Suprapubic skin (tissue), 4 donors: ENCODE measurements at places on chromosomes 2 and 18.

- DNase-seq: no peak
- H3K36me3 ChIP-seq: no peaks in the 10 kb centered on the region
- no peaks in the 10 kb centered on the region for H3K27me3 ChIP-seq
- no peak overlapping the region for H3K27ac ChIP-seq
- no peak overlapping the region for H3K4me3 ChIP-seq
Measured at GRCh38 chr2:102337481-102338386, 17.9 kb upstream of the IL18R1 start.

DNA sequence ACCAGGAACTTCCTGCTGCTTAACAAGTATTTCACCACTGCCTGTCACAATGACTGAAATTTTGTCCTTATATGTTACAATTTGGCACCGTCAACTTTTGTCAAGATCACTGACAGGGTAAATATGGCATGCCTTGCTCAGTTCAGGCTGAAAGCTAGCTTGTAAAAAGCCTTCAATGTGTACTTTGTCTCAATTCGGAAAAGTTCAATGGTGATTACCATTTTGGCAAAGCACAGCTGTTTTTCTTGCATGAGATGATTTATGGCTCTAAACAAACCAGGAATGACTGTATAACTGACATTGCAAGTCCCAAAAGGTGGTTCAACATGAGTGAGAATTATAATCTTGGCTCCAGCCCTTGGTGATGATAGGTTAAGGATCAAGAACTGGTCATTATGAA lies 1255.2 kb downstream of the CNTNAP5 start:
- H3K27me3 ChIP-seq: no peaks in the 10 kb centered on the region
- DNase-seq: no peak
- H3K27ac ChIP-seq: no peak overlapping the region
- H3K4me3 ChIP-seq: no peak overlapping the region

GRCh38 chr2:68196120-68196716 lies 38.5 kb downstream of the PNO1 start:
- DNase-seq: no peak
- H3K27ac ChIP-seq: no peak overlapping the region
- peaks cover 40% of the 10 kb centered on the region for H3K4me1 ChIP-seq
- H3K4me3 ChIP-seq: no peak overlapping the region
- no peaks in the 10 kb centered on the region for H3K36me3 ChIP-seq
- H3K27me3 ChIP-seq: no peaks in the 10 kb centered on the region

GRCh38 chr18:2969695-2970094 lies 43.2 kb downstream of the LPIN2 start:
- H3K27me3 ChIP-seq: no peaks in the 10 kb centered on the region
- peaks cover 24% of the 10 kb centered on the region for H3K4me1 ChIP-seq
- H3K27ac ChIP-seq: no peak overlapping the region

DNA sequence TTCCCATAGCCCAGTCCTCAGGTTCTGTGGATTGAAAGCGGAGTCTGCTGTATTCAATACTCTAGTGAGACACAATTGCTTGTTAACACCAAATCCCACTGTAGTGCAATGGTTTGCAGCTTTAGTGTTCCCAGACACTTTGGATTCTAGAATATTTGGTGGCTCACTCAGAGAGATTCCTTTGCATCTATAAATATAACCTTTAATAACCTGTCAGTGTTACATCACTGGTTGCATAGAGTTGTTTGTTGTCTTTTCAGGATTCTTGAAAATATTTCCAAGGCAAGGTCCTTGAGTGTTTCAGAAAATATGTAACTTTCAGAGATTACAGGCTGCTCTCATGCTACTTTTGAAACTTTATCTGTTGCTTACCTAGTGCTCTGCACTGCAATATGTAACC lies 157.5 kb downstream of the ZEB2 start:
- DNase-seq: no peak
- no peaks in the 10 kb centered on the region for H3K27me3 ChIP-seq
- no peak overlapping the region for H3K4me3 ChIP-seq
- no peaks in the 10 kb centered on the region for H3K36me3 ChIP-seq
- no peak overlapping the region for H3K27ac ChIP-seq
- H3K4me1 ChIP-seq: peaks cover 2% of the 10 kb centered on the region

- no peak overlapping the region for H3K4me3 ChIP-seq
- H3K4me1 ChIP-seq: peaks cover 28% of the 10 kb centered on the region
- no peak overlapping the region for H3K27ac ChIP-seq
Measured at GRCh38 chr2:222315443-222316121, 16.8 kb upstream of the PAX3 start.

GRCh38 chr2:11617984-11618707 lies 51.8 kb downstream of the NTSR2 start:
- H3K36me3 ChIP-seq: peaks cover 32% of the 10 kb centered on the region
- DNase-seq: no peak
- H3K27me3 ChIP-seq: no peaks in the 10 kb centered on the region
- H3K4me1 ChIP-seq: no peaks in the 10 kb centered on the region
- no peak overlapping the region for H3K27ac ChIP-seq
- no peak overlapping the region for H3K4me3 ChIP-seq

- H3K27ac ChIP-seq: no peak overlapping the region
- no peaks in the 10 kb centered on the region for H3K36me3 ChIP-seq
- H3K27me3 ChIP-seq: no peaks in the 10 kb centered on the region
- H3K4me3 ChIP-seq: no peak overlapping the region
- H3K4me1 ChIP-seq: peaks cover 13% of the 10 kb centered on the region
Measured at GRCh38 chr18:35515460-35516130, 17.8 kb upstream of the INO80C start.

DNA sequence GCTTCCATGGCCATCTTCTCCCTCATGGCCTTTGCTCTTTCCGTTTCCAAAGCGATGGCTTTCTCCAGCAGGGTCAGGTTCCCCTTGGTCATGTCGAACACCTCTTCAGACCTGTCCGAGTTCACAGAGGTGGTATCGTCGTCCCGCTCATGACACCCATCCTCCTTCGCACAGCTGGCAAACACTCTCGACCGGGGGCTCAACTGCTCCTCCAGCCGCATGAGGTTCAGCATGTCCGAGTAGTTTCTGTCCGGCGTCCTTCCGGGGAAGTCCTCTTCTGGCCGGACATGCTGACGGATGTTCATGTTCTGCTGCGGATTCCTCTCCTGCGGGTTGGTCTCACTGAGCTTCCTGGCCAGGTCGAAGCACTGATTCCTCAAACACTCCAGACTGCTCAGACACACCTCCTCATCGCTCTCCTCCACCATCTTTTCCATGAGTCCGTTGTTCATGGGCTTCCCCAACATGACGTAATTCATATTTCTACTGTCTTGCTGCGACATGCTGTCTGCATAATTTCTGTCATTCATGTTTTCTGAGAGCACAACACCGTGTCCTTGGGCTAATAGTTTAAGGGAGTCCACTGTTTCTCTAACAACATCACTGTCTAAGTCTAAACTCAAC lies 178.2 kb upstream of the PXDN start:
- H3K4me1 ChIP-seq: peaks cover 4% of the 10 kb centered on the region
- no peak overlapping the region for H3K27ac ChIP-seq
- no peak overlapping the region for H3K4me3 ChIP-seq
- H3K27me3 ChIP-seq: no peaks in the 10 kb centered on the region

GRCh38 chr2:181389524-181389923 lies 67.7 kb upstream of the ITGA4 start:
- DNase-seq: no peak
- no peaks in the 10 kb centered on the region for H3K4me1 ChIP-seq
- H3K27ac ChIP-seq: no peak overlapping the region
- H3K36me3 ChIP-seq: no peaks in the 10 kb centered on the region

DNA sequence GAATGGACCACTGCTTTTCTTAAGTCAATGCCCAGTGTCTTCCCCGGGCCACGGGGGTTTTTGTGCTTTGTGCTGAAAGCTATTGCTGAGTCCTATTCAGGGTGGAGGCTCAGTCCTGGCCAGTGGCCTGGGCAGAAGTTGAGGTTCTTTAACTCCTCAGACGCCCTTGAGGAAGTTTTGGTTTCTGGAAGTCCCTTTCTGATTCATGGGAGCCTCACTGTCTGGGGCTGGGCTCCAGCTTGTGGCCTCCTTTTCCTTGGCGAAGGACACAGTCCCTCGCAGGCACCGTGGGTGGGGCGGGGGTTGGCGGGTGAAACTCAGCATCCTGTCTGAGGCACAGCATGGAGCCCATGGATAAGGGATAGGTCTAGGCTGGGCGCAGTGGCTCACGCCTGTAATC lies 465.2 kb upstream of the HS6ST1 start:
- no peaks in the 10 kb centered on the region for H3K36me3 ChIP-seq
- no peak overlapping the region for H3K27ac ChIP-seq
- no peak for DNase-seq
- peaks cover 10% of the 10 kb centered on the region for H3K4me1 ChIP-seq
- H3K27me3 ChIP-seq: no peaks in the 10 kb centered on the region
- no peak overlapping the region for H3K4me3 ChIP-seq
